ENCODE measurements at places on chromosomes 1 and 21.

DNA sequence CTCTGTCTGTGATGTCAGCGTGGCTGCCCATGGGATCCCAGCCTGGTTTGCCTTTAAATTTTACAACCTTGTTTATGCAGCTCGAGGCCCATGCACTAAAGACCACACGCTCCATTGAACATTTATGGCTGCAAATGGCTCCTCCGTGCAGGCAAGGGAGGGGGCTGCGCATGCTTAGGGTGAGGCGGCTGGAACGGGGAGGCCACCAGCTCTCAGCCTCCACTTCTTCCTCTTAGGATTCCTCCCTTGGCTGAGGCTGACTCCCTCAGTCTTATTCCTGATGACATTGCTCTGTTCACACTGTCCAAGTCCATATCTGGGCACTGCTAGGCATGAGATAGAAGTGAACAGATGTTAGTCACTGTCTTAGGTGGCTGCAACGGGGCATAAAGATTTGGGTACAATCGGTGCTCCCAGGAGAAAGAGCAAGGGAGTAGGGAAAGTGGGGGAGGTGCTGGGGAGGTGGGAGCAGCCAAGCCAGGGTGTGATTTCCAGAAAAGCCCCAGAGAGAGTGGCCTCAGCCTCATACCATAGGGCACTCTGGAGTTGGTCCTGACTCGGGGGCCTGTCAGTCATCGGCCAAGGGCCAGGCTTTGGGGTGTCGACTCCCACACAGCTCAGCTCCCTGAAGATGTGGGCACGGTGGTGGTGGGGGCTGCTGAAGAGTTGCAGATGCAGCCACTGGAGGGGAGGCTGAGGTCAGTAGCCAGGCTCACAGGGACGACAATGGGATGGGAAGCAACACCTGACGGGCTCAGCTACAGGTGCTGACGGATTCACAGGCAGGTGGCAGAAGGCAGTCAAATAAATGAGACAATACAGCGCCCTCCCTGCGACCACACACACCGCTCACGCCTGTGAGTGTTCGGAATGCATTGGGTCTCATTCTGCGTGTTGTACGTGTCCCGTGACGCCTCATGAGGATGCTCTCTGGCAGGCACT lies 37.3 kb upstream of the ACTL8 start:
- no peak for DNase-seq

- no peak for DNase-seq
Observed at GRCh38 chr1:220222939-220223338, 49.3 kb downstream of the RAB3GAP2 start.

DNA sequence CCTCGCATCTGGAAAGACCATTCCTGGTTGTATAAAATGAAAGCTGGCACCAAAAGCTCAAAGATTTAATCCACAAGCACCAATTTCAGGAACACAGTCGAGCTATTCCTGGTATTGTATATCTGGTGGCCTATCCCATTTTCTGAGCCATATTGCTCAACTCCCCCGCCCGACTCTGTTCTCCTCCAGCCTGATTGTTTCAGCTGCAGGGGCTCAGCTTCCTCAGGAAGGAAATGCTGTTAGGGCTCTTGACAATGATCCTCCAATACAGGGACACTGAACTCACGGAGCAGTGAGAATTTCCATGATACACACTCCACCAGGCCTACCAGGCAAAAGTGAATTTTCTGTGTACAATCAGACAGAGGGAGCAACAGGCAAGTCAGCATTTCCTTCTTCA lies 16.9 kb upstream of the TDRD10 start:
- DNase-seq, result peak; percentile 37

DNA sequence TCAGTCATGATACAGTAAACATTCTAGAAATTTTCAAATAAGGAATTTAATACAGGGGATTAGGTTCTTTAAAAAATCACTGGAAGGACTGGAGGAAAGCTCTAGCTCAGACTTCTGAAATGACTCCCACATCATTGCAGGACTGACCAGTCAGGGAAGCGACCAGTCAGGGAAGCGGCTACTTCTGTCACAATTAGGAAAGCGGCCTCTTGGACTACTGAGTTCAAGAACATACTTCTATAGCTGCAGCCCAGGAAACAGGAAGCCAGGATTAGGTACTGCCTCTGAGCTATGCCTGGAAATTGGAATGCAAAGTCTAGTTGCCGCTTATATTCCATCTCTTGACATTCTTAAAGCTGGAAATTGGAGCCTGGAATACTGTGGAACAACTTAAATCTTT lies 45.5 kb downstream of the USP25 start:
- DNase-seq, result no peak

- DNase-seq, result peak; percentile 94
Observed at GRCh38 chr1:114282751-114283403, 129.2 kb upstream of the SYT6 start.

- DNase-seq, result no peak
Observed at GRCh38 chr1:241351841-241352240, 5.2 kb downstream of the RGS7 start.

- no peak for DNase-seq
Observed at GRCh38 chr21:31909153-31910073, 36.6 kb downstream of the HUNK start.

GRCh38 chr1:7919880-7920279 lies 20.8 kb downstream of the TNFRSF9 start:
- no peak for DNase-seq

GRCh38 chr1:38114241-38115026 lies 67.8 kb upstream of the POU3F1 start:
- DNase-seq, result peak; percentile 62

- DNase-seq, result no peak
Observed at GRCh38 chr1:54367613-54368012, 38.6 kb downstream of the SSBP3 start.

GRCh38 chr1:10834770-10835412 lies 38.4 kb upstream of the CASZ1 start:
- no peak for DNase-seq

DNA sequence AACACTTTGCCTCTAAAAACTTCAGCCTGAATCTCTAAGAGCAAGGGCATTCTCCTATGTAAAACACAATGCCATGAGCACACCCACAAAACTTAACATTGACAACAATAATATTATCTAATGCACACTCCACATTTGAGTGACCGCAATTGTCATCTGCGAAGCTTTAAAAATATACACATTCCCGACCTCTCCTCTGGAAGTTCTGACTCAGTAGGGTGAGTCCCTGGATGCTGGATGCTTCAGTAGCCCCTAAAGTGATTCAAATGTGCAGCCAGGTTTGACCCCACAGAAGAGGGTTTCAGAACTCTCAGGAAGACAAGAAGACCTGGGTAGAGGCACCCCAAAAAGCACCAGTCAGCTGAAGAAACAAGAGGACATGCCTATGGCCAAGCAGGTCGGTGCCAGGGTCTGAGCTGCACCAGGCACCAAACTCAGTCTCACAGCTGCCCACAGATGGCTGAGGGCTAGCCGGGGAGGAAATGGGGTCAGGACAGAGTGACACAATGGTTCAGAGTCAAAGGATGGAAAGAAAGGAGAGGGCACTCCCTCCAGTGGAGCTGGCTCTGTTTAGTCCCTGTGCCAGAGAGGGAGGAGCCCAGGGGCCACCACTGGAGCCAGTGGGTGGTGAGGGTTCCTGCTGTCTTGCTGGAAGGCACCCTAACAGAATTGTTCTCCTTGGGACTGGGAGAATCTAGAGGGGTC lies 17.4 kb downstream of the PIK3C2B start:
- DNase-seq, result no peak

DNA sequence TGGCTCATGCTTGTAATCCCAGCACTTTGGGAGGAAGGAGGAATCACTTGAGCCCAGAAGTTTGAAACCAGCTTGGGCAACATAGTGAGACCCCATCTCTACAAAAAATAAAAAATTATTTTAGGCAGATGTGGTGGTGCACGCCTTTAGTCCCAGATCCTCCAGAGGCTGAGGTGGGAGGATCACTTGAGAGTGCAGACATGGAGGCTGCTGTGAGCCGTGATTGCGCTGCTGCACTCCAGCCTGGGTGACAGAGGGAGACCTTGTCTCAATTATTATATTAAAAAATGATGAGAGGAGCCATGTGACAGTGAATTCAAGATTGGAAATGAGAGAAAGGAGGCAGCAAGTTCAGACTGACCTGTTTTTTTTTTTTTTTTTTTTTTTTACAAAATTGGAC lies 282.3 kb downstream of the ZP4 start:
- DNase-seq, result no peak

DNA sequence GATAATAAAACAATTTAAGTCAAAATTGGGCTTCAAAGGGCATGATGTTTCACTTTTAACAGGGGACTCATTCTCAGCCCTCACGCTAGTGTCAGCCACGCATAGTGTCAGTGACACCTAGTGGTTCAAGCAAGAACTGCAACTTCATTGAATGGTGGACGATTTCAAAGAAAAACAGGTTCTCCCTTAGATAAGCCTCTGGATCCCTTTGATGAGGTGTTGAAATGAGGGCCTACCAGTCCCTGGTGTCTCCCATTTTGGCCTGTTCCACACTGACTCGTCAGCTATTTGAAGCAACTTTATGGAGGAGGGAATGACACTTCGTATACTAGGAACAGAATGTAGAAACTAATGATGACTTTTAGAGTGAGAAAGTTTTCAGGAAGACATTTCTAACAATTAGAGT lies 56.2 kb downstream of the FCRL5 start:
- peak; percentile 83 for DNase-seq

DNA sequence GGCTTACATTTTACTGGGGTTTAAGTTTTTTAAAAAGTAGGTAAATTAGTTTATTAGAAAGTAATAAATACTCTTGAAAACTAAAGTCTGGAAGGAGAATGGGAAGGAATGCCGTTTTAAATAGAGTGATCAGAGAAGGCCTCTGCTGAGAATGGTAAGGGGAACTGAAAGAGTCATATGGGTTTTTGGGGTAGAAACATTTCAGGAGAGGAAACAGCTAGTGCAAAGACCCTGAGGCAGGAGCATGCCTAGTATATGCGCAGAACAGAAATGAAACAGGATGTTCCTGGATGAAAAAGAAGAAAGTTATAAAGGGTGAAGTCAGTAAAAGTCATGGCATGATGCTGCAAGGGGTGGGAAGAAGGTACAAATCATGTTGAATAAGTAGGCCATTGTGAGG lies 38.9 kb downstream of the ZC3H11B start:
- no peak for DNase-seq
